ENCODE measurements at places on chromosomes 2 and 18. TPM values are rescaled to one million over a fixed set of nuclear protein-coding genes. Genes with fewer than 3 reads are reported as not detected.

GRCh38 chr2:64525317-64525613, 1.1 kb downstream of the AFTPH start:
- no peak for DNase-seq

GRCh38 chr18:413233-413632, 87.3 kb downstream of the COLEC12 start:
- DNase-seq: no peak

DNA sequence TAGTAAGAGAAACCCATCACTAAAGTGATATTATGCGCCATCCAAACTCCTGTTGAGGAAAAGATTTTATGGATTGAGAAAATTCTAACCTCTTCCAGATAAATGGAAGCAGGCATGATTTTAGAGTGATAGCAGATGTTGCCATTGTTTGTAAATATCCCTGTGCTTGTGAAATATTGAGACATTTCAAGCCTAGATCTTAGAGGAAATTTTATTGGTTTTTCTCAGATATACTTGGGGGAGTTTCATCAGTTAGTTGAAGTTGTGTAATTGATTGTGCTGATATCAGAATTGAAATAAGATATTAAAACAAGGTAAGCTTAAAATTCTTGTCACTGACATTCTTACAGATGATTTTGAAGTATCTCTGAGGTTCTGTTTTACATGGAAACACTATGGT, 390.9 kb upstream of the FANCL start:
- no peak for DNase-seq

- DNase-seq: no peak
Measured at GRCh38 chr18:62938006-62938405, 222.7 kb downstream of the PHLPP1 start.

GRCh38 chr2:103353774-103354173, 591.9 kb downstream of the TMEM182 start:
- no peak for DNase-seq

DNA sequence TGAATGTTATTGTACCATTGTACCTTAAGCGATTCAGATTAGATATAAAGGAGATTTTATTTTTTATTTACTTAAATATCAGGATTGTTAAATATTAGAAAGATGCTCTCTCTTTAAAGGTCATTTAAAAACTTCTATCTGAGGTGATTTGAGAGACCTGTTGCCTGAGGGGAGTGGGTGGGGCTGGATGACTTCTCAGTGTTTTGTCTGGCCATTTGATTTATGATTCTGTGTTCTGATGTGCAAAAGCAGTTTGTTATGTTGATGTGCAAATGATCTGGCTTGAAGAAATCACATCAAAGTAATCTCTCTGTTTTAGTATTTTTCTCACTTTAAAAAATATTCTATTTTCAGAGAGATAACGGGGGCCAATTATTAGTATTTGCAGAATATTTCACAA, 370.8 kb downstream of the NUP35 start:
- no peak for DNase-seq

- DNase-seq: no peak
Measured at GRCh38 chr2:12552092-12552491, 164.6 kb upstream of the TRIB2 start.

- peak; percentile 57 for DNase-seq
Measured at GRCh38 chr2:63840081-63840784, 1.5 kb upstream of the UGP2 start.

- peak; percentile 53 for DNase-seq
Measured at GRCh38 chr2:27249891-27250651, 12.8 kb downstream of the SLC30A3 start.

DNA sequence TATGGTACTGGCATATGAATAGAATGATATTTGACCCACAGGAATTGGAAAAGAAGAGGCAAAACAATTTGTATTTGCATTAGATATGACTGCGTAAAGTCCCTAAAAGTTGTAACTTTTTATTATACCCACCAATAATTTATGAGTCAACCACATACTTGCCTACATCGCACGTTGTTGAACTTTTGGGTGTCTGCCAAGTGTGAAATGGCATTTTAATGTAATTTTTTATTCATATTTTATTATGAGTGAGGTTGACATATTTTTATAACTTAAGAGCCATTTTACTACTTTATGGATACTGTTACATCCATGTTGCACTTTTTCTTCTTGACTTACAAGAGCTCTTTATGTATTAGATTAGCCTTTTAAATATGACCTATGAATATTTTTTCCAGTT, 4.6 kb downstream of the DSC2 start:
- DNase-seq: no peak

PPP4R1 gene
- total RNA-seq: 20.1 TPM

OTOF gene
- 0.05 TPM for total RNA-seq

CDK15 gene
- total RNA-seq: 0.13 TPM

EPHA4 gene
- total RNA-seq: 1.7 TPM

OTOS gene
- not detected for total RNA-seq

CAVIN2 gene
- total RNA-seq: 8.6 TPM

CCBE1 gene
- 5.8 TPM for total RNA-seq
